ENCODE measurements at places on chromosomes 3 and 15. TPM values are rescaled to one million over a fixed set of nuclear protein-coding genes. Genes with fewer than 3 reads are reported as not detected.

GRCh38 chr15:49309889-49310288 lies 113.2 kb upstream of the FGF7 start:
- H3K4me1 ChIP-seq: peaks cover 7% of the 10 kb centered on the region
- H3K4me3 ChIP-seq: no peak overlapping the region
- H3K27me3 ChIP-seq: no peaks in the 10 kb centered on the region

GRCh38 chr3:6542795-6543194 lies 318.1 kb upstream of the GRM7 start:
- H3K4me3 ChIP-seq: no peak overlapping the region
- H3K27ac ChIP-seq: no peak overlapping the region
- H3K4me1 ChIP-seq: no peaks in the 10 kb centered on the region
- H3K27me3 ChIP-seq: no peaks in the 10 kb centered on the region
- DNase-seq: no peak

DNA sequence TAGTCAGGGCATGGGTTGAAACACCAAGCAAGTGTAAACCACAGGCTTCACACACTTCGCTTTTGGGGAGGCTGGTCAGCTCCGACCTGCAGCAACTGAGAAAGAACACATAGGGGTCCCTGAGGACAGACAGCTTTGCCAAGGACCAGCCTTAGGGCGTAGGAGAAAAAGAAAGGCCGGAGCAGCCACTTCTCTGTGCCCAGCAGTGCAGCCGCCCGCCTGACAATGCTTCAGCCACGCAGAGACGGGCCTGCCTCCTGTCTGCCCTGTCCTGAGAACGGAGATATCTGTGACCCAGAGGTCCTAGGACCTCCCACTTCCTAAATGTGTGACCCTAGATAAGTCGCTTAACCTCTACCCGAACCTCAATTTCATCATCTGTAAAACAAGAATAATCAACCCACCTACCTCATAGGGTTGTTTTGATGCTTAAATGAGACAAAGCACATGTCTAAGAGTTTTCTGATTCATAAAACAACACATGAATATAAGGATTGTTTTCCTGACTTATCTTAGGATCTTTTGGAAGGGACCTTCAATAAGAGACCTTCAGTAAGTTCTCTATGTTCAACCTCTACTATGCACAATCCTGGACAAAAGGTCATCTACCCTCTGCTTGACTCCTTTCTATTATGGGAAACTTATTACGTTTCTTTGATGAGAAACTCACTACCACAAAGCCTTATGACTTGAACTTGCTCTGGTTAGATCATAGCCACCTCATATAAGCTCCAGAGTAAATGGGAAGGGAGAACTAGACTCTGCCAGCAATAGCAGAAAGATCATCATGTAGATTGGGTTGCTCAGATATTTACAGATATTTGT lies 32.9 kb upstream of the RFTN1 start:
- no peak overlapping the region for H3K4me3 ChIP-seq
- H3K4me1 ChIP-seq: peaks cover 2% of the 10 kb centered on the region
- H3K27me3 ChIP-seq: no peaks in the 10 kb centered on the region
- no peak overlapping the region for H3K27ac ChIP-seq

GRCh38 chr15:97545799-97546198 lies 414.7 kb upstream of the ARRDC4 start:
- H3K27ac ChIP-seq: no peak overlapping the region
- no peak for DNase-seq
- no peaks in the 10 kb centered on the region for H3K36me3 ChIP-seq
- H3K4me3 ChIP-seq: no peak overlapping the region

- H3K36me3 ChIP-seq: no peaks in the 10 kb centered on the region
- no peaks in the 10 kb centered on the region for H3K27me3 ChIP-seq
- peaks cover 4% of the 10 kb centered on the region for H3K4me1 ChIP-seq
- no peak overlapping the region for H3K27ac ChIP-seq
These were observed 12.3 kb upstream of the PCSK6 start for GRCh38 chr15:101501703-101502373.

DNA sequence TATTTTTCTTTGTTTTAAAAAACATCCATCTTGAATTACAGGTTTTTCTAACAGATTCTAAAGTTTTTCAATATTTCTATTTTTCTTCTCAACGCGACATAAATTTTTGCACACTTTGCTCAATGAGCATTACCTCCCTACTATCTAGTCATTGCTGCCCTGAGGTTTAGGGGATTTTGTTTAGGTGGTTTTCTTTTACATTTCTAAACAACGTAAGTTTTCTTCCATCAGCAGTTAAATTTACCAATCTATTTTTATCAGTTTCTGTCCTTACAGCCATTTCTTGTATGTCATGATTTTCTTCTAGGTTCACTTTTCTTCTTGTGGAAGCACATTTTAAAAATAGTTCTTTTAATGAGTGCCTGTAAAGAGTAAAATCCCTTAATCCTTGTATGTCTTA lies 49.2 kb upstream of the CCR2 start:
- DNase-seq: no peak
- H3K36me3 ChIP-seq: no peaks in the 10 kb centered on the region
- H3K27ac ChIP-seq: no peak overlapping the region
- no peaks in the 10 kb centered on the region for H3K4me1 ChIP-seq

DNA sequence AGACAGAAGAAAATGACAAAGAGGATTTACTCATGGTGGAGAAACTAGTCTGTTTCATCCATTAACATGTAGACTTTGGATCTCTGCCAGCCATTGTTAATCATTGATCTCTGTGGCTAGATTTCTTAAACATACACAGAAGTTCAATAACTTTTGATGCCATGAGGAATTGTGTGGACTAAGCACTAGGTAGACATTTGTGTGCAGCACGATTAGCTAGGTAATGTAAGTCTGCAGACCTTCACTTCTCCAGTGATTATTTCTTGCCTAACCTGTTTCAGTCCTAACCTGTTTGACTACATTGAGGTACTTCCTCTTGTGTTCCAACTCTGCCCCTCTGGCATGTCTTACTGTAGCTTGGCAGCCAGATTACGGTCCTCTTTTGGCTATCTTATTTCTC lies 928.5 kb upstream of the ROBO1 start:
- H3K27ac ChIP-seq: no peak overlapping the region
- H3K36me3 ChIP-seq: no peaks in the 10 kb centered on the region
- no peaks in the 10 kb centered on the region for H3K4me1 ChIP-seq
- H3K4me3 ChIP-seq: no peak overlapping the region
- H3K27me3 ChIP-seq: no peaks in the 10 kb centered on the region

DNA sequence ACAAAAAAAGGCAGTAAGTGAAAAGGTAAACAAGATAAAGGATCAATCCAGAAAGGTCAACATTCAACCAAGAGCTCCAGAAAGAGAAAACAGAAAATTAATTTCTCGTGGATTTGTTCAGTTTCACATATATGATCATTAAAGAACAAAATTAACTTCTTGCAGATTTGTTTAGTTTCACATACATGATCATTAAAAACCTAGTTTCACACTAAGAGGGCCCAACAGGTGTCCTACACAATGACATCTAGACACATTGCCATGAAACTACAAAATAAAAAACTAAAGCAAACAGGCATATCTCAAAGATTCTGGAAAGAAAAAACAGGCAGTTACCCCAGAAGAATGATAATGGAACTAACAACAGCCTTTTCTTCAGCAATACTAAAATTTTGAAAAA lies 22.1 kb downstream of the PHC3 start:
- no peak overlapping the region for H3K27ac ChIP-seq
- H3K27me3 ChIP-seq: no peaks in the 10 kb centered on the region
- DNase-seq: no peak
- peaks cover 3% of the 10 kb centered on the region for H3K4me1 ChIP-seq
- H3K36me3 ChIP-seq: no peaks in the 10 kb centered on the region
- H3K4me3 ChIP-seq: no peak overlapping the region

DNA sequence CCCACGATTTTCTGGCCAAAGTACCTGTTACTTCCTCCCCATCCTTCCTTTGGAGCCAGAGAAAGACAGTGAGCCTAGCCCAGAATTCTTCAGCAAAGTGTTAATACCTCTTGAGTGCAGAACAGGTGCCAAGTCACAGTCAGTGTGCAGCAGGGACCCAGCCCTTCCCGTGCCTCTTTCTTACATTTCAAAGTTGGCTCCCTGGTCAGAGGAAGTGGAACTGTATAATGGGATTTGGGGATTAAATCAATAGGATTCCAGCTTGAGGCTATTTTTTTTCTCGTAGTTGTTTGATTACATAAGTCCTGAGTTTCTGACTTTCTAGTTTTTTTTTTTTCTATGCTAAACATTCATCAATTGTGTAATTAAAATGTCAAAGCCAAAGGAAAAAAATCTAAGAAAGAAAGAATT lies 52.6 kb upstream of the ABHD10 start:
- H3K27ac ChIP-seq: no peak overlapping the region
- no peaks in the 10 kb centered on the region for H3K4me1 ChIP-seq
- no peak for DNase-seq
- no peaks in the 10 kb centered on the region for H3K36me3 ChIP-seq
- H3K27me3 ChIP-seq: no peaks in the 10 kb centered on the region

GRCh38 chr3:13657660-13658435 lies 108.9 kb downstream of the FBLN2 start:
- no peak overlapping the region for H3K4me3 ChIP-seq
- no peaks in the 10 kb centered on the region for H3K4me1 ChIP-seq
- no peak overlapping the region for H3K27ac ChIP-seq
- peak; percentile 33 for DNase-seq
- H3K36me3 ChIP-seq: no peaks in the 10 kb centered on the region

GRCh38 chr3:172614340-172615274 lies 91.4 kb upstream of the TNFSF10 start:
- H3K36me3 ChIP-seq: no peaks in the 10 kb centered on the region
- no peak overlapping the region for H3K4me3 ChIP-seq
- peaks cover 2% of the 10 kb centered on the region for H3K4me1 ChIP-seq
- no peak overlapping the region for H3K27ac ChIP-seq

- H3K36me3 ChIP-seq: no peaks in the 10 kb centered on the region
- H3K27ac ChIP-seq: no peak overlapping the region
- no peaks in the 10 kb centered on the region for H3K27me3 ChIP-seq
These were observed 34.7 kb downstream of the FNDC3B start for GRCh38 chr3:172074032-172074431.

DNA sequence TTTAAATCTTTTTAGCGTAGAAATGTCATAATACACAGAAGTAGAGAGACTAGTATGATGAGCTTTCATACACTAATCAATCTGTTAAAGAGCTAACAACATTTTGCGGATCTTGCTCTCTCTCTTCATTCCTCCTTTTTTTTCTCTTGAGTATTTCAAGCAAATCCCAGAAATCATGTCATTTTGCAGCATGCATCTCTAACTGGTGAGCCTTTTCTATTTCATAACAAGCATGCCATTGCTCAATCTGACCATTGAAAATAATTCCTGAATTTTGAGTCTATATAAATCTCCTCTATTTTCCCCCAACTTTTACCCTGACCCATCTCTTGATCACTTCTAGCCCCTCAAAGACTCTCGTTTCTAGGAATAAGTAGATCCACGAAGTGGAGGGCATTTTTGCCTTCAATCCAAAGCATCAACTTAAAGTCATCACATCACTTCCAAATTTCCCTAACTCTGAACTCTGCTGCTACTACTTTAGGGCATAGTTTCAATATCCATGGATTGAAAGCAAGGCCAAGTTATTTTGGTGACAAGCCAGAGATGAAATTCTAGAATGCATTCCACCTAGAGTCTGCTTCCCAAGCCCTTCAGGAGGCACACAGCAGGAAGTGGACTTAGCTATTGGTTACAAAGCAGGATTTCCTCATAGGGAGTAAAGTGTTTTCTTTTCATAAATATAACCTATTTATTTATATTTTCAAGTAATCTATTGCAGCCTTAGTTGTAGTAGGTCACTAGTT lies 253.5 kb upstream of the ZPLD1 start:
- peaks cover 2% of the 10 kb centered on the region for H3K4me1 ChIP-seq
- no peak for DNase-seq
- H3K36me3 ChIP-seq: no peaks in the 10 kb centered on the region

- H3K4me3 ChIP-seq: no peak overlapping the region
- no peaks in the 10 kb centered on the region for H3K36me3 ChIP-seq
- H3K4me1 ChIP-seq: peaks cover 14% of the 10 kb centered on the region
- no peaks in the 10 kb centered on the region for H3K27me3 ChIP-seq
- DNase-seq: peak; percentile 81
- peak overlapping the region; percentile 37 for H3K27ac ChIP-seq
These were observed 9.9 kb downstream of the PDIA5 start for GRCh38 chr3:123076496-123077418.

DNA sequence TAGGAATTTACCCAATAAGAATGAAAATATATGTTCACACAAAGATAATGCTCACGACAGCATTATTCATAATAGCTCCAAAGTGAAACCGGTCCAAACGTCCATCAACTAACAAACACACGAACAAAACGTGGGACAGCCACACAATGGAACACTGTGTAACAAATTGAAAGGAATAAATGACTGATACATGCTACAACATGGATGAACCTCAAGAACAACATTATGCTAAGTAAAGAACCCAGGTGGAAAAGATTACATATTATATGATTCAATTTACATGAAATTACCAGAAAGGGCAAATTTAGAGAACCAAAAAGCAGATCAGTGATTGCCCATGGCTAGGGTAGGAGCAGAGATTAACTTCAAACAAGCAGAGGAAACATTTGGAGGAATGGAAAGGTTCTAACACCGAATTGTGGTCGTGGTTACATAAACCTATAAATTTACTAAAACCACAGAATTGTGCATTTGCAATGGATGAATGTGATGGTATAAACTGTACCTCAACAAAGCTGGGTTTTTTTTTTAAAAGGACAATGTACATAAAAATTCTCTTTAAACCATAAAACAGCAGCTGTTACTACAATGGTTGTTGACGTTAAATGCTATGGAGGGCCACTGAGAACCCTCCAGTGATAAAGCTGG lies 76.3 kb downstream of the XXYLT1 start:
- no peaks in the 10 kb centered on the region for H3K36me3 ChIP-seq
- H3K27me3 ChIP-seq: no peaks in the 10 kb centered on the region
- no peaks in the 10 kb centered on the region for H3K4me1 ChIP-seq
- no peak overlapping the region for H3K27ac ChIP-seq

GRCh38 chr3:134672571-134672970 lies 21.7 kb upstream of the KY start:
- no peaks in the 10 kb centered on the region for H3K36me3 ChIP-seq
- H3K4me1 ChIP-seq: no peaks in the 10 kb centered on the region
- H3K27ac ChIP-seq: no peak overlapping the region
- no peaks in the 10 kb centered on the region for H3K27me3 ChIP-seq
- H3K4me3 ChIP-seq: no peak overlapping the region

Gene MKRN3
- total RNA-seq: 0.62 TPM

Gene NDN
- total RNA-seq: 110 TPM

Gene ARRDC4
- 25.8 TPM for total RNA-seq

Gene ARHGEF3
- total RNA-seq: 23.5 TPM

Gene ANKRD63
- 0.27 TPM for total RNA-seq

Gene SCG5
- total RNA-seq: 1.4 TPM

Gene SYNPR
- total RNA-seq: not detected

Gene MYEF2
- total RNA-seq: 5.0 TPM

Gene CLDN16
- 0.28 TPM for total RNA-seq
